Fibroblast of lung (primary cell): ENCODE measurements at places on chromosomes 6 and 20. TPM values are rescaled to one million over a fixed set of nuclear protein-coding genes. Genes with fewer than 3 reads are reported as not detected.
A peak's percentile ranks its signal among the peaks of the same experiment; 100 is the strongest.

GRCh38 chr6:97049253-97050011 is 124.9 kb downstream of the KLHL32 start:
- DNase-seq, result no peak

Gene ZDHHC14
- 1.7 and 2.3 TPM in 2 replicates for polyA plus RNA-seq

- DNase-seq, result peak; percentile 37
These were observed 395.1 kb upstream of the SASH1 start for GRCh38 chr6:147947521-147947920.

DNA sequence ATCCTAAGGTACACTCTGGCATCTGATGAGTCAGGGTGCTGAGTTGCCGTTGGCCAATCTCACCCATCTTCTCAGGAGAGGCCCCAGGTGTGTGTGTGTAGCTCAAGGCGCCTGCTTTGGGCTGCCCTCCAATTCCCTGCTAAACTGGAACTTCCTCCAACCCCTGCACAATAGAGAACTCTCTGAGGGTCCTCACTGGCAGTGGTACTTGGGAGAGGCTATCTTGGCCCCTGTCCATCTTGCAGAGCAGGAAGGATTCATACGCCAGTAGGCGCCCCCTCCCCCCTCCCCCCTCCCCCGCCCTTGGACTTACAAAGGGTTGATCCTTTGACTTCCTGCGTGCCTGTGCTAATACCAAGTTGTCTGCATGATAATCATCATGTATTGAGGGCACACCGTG is 173.6 kb downstream of the SASH1 start:
- no peak for DNase-seq

Gene SASH1
- polyA plus RNA-seq, result 23.7 and 44.6 TPM in 2 replicates

GRCh38 chr6:166728884-166729530 is 102.0 kb upstream of the RPS6KA2 start:
- DNase-seq, result no peak

DNA sequence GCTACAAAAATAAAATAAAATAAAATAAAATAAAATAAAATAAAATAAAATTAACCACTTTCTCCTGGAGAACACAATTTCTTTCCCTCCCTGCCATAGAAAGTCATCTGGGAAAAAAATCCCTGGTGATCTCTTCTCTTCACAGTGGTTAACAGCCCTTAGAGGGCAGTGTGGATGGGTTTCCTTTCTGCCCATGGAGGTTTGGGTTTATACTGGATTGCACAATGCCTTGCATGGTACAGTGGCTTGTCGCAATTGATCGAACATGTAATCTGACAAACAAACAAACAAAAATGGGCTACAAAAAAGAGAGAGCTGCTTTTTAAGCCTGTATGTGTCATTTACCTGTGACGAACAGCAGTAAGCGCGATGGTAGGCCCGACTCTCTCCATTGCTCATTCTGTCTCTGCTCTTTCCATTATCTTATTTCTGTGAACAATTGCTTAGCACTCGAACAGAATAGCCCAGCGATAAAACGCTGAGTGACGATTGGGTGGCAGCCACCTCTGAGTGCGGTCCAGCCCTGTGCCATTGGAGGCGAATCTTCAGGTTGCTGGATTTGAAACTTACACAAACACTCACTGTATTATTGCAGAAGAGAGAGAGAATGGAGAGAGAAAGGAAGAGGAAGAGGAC is 166.1 kb downstream of the CD83 start:
- DNase-seq, result peak; percentile 27

- DNase-seq, result no peak
These were observed 21.7 kb upstream of the TAGAP start for GRCh38 chr6:159066483-159066882.

GRCh38 chr6:163437466-163437865 is 22.9 kb downstream of the QKI start:
- no peak for DNase-seq

Gene CENPW
- polyA plus RNA-seq, result 8.3 and 25.4 TPM in 2 replicates

Gene HCRTR2
- polyA plus RNA-seq, result not detected in 2 replicates

DNA sequence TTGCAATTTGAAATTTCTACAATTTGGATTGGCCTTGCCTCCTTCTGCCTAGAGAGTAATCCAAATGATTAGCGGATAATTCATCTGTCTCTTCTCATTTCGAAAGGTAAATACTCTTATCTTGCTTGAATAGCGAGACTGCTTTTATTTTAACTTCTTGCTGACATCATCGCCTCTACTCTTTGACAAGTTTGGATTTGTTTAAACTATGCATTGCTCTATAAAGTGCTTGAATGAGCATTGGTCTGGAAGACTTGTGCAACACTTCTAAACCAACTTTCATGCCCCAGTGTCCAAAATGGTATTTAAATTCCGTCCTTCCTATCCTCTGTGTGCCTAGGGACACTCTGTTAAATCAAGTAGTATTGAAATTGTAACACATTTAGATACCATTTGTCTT is 384.1 kb upstream of the SLC35B3 start:
- no peak for DNase-seq
